GM18507 (cell line): ENCODE measurements at places on chromosomes 5 and 9.

- no peak for DNase-seq
These were observed 10.2 kb downstream of the DOCK8 start for GRCh38 chr9:224582-225520.

GRCh38 chr9:137212520-137212919 is 7.0 kb downstream of the NDOR1 start:
- DNase-seq: no peak

- DNase-seq: no peak
These were observed 19.6 kb upstream of the RUSC2 start for GRCh38 chr9:35470340-35470739.

GRCh38 chr9:4756420-4756819 is 15.4 kb upstream of the AK3 start:
- no peak for DNase-seq

DNA sequence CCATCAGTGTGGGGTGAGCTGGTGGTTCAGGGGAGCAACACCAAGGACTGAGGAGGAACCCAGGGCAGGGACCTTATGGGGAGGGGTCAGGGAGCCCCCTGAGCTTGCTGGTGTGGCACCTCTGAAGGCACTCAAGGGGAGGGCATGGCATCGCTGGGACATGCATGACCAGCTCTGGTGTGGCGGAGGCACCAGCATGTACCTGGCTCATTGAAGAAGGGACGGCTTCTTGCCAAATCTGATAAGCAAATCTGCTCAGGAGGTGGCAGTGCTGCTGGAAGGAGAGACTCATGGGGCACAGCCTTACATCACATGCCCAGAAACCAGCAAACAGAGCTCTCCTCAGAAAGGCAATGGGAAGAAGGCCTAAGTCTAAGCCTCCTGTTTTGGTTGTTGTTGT is 421.8 kb downstream of the SEMA5A start:
- no peak for DNase-seq

DNA sequence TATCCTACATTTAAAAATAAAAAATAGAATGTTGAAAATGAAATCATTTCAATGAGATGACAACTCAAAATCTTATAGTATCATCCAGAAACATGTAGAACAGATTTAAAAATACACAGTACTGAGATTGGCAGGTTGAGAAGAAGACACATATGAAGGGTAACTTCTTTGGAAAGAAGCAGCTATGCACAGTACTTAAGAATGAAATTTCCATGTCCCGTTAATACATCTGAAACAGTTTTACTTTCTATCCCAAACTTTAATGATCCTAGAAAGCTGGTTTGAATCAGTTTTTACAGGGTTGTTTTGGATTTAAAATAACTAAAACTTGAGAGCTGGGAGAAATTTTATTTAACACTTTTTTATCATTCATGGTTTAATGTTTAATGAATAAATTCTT is 36.0 kb upstream of the ARRDC3 start:
- DNase-seq: no peak

GRCh38 chr5:124741711-124742496 is 4.5 kb downstream of the ZNF608 start:
- no peak for DNase-seq
